ENCODE measurements at places on chromosomes 16 and 17. TPM values are rescaled to one million over a fixed set of nuclear protein-coding genes. Genes with fewer than 3 reads are reported as not detected.

DVL2 gene
- total RNA-seq = 48.2 TPM

GRCh38 chr16:85176541-85177447 lies 64.5 kb upstream of the CIBAR2 start:
- no peak for DNase-seq
- no peaks in the 10 kb centered on the region for H3K36me3 ChIP-seq
- H3K4me1 ChIP-seq = no peaks in the 10 kb centered on the region
- peaks cover 58% of the 10 kb centered on the region for H3K27me3 ChIP-seq
- H3K27ac ChIP-seq = no peak overlapping the region
- H3K4me3 ChIP-seq = no peak overlapping the region

GRCh38 chr16:85284141-85284817 lies 172.0 kb upstream of the CIBAR2 start:
- no peak overlapping the region for H3K4me3 ChIP-seq
- DNase-seq = no peak
- H3K4me1 ChIP-seq = no peaks in the 10 kb centered on the region
- no peaks in the 10 kb centered on the region for H3K27me3 ChIP-seq
- no peak overlapping the region for H3K27ac ChIP-seq

GPR139 gene
- total RNA-seq = not detected

GRCh38 chr16:49921106-49921505 lies 65.2 kb upstream of the ZNF423 start:
- no peak for DNase-seq
- H3K4me3 ChIP-seq = no peak overlapping the region
- no peaks in the 10 kb centered on the region for H3K36me3 ChIP-seq
- H3K27ac ChIP-seq = no peak overlapping the region
- peaks cover 29% of the 10 kb centered on the region for H3K27me3 ChIP-seq

- no peaks in the 10 kb centered on the region for H3K36me3 ChIP-seq
- no peak overlapping the region for H3K4me3 ChIP-seq
These were observed 75.8 kb upstream of the CNTNAP4 start for GRCh38 chr16:76201385-76201784.
